Esophagus muscularis mucosa (tissue), 4 donors: ENCODE measurements at places on chromosomes 2 and 18.
A peak's percentile ranks its signal among the peaks of the same experiment; 100 is the strongest.

DNA sequence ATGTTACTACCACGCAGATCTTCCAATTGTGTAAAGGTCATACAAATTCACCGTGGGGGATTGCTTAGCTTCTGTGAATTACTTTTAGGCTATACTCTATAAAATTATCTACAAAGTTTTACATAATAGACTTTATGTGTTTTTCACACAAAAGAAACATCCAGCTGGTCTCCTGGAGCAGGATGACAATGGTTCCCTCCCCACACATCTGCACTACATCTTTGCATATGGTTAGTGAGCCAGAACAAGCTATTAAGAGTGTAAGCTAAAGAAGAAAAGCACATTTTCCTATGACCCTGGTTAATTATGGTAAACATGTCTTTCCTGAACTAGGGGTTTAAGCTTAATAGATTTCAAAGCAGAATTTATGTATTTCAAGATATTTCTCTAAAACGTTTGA, 295.1 kb downstream of the ASXL3 start:
- DNase-seq = no peak

DNA sequence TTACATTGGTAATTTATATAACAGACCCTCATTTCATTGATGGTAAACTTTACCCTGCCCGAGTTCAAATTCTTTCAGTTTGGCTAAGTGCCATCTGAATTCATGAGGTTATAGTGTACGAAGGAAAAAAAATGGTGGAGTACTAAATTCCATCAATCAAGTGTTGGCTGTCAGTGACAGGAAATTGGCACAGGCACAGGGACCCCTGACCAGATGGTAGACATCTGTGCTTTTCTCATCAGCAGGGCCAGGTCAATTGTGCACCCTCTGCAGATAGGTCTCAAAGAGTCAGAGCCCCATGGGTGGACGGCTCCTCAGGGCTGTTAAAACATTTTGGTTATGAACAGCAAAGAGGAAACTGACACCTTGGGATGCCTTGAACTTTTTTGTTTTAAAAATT, 439.2 kb downstream of the SETBP1 start:
- DNase-seq = no peak

DNA sequence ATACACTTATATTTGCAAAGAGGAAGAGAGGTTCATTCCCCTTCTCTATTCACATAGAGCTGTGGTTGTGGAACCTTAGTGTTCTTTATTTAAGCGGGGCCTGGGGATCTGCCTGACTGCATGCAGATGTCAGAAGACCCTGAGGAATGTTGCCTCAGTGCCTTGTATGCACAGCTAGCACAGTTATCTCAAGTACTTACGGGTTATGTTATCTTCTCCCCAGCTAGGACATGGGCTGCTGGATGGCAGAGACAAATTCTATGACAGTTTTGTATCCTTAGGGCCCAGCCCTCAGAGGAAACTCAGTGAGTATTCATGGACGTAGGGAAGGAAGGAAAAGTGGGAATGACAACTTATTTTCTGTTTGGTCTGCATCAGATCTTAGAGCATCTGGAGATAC, 37.7 kb upstream of the RTN4 start:
- DNase-seq = no peak

DNA sequence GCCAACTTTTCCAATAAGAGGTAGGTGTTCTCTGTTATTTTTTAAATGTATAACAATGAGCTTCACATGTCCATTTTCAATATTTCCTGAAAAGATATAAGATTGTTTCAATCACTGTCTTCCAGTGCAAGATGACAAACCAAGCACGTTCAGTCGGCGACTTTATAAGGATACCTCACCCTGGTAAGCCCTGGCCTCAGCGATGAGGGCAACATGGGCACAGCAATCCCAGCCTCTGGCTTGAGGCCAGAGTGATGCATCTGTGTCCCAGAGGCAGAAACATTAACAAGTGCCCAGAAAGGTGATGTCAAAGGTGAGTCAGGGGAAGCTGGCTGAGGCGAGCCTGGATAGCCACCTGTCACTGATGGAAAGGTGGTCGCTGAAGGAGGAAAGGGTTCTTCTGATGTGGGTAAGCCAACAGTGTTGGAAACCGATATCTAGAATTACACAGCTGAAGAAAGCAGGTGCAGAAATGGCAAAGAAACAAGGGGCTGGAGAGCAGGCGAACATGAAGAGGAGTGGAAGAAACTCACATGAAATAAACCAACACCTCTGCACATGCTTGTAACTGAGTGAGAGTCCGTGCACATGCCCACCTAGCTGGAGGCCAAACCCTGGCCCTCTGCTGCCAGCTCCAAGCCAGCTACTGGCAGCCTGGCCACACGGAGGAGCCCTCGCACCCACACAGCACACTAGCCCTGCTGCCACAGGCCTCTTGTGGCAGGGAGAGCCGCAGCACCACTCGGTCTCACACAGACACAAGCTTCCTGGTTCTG, 65.5 kb downstream of the FBXO15 start:
- DNase-seq = no peak

GRCh38 chr2:189862751-189863150, 78.5 kb downstream of the PMS1 start:
- no peak for DNase-seq

DNA sequence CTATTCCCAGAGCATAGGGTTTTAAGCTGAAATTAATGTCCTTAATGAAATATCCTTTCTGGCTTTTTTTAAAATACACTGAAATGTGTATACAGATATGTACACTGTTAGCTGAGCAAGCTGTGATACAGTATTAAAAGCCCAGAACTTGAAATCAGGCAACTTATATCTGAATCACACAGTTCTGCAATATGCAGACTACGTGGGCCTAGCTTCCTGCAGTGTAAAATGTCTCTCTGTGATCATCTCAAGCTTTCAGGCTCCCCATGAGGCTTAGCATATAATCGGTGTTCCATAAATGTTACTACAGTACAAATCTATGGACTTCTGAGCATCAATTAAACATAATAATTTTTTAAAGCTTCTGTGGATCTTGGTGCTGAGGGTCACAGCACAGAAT, 8.2 kb downstream of the FBXO15 start:
- DNase-seq = no peak

GRCh38 chr2:60569680-60570111, 16.2 kb upstream of the BCL11A start:
- no peak for DNase-seq

GRCh38 chr2:200405599-200406298, 99.3 kb downstream of the SPATS2L start:
- DNase-seq = no peak

- DNase-seq = no peak
Observed at GRCh38 chr2:100046961-100047947, 95.1 kb downstream of the AFF3 start.

DNA sequence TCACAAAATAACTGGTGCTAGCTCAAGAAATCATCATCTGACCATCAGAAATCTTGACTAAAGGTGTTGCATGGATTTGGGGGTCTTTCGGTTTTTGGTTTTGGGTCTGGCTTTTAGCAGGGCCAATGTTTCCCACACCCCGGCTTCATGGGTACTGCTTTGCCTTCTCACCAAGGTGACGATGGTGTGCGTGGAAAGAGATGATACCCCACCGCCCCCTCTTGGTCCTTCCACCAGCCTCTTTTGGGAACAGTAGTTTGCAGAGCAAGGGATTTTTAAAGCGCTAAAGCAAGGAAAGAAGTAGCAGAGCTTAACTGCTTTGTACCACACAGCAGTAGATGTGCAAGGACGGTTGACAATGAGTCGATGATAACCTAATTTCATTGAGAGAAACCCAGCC, 42.3 kb downstream of the BOLA3 start:
- no peak for DNase-seq

DNA sequence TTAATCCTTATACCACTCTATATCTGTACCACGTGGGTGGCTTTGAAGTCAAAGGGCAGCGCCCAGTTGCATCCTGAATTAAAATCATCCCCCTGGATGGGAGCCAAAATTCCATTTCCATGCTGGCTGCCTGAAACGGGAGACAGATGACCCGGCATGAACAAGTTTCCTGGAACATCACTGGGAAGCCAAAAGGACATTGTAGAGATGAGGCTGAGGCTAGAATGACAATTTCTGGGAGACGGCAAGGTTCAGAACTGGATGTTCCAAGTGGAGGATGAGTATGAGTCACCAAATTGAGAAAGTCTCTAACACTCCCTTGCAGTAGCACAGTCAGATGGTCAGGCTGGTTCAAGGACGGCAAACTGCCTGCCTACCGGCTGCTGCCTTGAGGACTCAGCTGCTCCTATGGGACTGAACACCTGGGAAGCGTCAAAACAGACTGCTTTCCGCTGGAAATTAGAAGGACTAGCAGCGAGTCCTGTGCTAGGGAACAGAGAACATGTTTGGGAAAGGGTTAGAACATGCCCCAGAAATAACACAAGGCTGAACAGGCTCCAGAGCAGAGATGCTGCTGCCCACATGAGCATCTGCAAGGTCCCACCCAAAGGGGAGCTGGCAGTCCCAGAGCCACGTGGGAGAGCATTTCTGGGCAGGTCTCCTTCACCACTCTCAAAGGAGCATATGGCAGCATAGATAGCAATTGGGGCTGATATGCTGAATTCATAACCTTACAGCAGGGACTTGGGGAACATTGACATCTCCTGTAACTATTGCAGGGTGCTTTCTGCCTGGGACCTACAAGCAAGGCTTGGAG, 32.0 kb downstream of the YPEL5 start:
- peak; percentile 93 for DNase-seq

DNA sequence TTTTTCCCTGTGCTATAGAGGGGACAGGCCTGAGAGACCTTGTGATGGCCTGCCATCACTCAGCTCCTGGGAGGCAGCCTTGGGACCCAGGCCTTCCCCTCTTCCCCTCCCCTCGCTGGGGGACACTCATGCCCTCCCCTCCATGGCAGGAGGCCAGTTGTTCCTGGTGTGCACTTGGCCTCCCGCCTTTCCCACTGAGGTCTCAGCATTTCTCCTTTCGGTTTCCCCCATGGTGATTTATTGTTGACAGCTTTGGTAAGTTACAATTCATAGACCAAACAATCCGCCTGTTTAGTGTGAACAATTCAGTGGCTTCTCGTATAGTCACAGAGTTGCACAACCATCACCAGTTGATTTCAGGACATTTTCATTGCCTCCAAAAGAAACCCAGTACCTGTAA, 10.2 kb upstream of the CNDP1 start:
- DNase-seq = no peak

- no peak for DNase-seq
Observed at GRCh38 chr2:121360566-121361300, 75.7 kb upstream of the TFCP2L1 start.

DNA sequence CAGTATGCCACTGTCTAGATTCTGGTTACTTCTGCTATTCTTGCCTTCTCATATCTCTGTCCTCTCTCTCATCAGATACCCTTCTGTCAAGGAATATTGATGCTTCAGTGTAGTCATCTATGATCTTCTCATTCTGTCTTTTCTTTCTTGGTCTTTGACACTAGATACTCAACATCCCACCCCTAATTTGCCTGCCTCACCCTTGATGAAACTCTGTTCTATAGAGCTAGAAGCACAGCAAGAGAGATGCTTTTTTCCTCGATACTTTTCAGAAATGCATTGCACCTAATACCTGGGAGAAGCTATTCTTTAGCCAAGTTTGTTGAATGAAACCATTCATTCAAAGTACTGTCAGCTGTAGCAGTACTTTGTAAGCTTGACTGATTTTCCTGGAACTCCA, 9.5 kb downstream of the SEPTIN2 start:
- DNase-seq = no peak

DNA sequence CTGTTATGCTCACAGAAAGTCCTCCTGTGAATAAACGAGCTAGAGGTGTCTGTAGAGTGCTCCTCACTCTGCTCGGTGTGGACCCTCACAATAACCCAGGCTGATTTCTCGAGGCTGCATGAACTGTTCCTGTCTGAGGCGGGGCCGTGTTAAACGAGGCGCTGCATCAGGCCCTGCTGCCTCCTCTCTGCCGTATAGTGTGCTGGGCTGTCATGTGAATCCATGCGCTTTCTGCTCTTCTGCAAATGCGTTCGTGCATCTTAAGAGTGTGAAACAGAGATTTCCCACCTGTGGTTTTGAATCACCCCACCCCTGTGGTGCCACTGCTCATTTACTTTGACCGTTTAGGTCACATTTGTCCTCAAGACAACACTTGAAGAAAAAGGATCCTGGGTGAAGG, 26.2 kb downstream of the TRAF3IP1 start:
- no peak for DNase-seq

DNA sequence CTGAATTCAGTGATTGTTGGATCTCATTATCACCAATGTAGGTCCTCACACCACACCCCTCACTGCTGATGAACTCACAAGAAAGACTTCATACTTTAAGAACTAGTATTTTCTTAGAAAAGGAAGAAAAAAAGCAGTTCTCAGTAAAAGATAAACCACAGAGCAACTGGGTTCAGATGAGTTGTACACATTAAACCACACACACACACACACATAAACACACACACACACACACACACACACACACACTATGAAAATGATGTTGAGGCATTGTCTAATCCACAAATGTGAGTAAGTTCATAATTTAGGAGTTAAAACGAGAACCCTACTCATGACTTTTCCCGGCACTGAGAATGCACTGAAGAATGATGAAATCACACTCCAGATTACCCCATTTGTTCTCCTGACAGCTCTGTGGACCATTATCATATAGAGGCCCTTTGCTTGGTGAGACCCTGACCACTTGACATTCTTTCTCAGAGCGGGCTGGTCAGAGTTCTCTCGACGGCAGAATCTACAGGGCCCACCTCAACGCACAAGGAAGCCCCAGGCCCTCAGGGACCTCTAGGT, 106.2 kb downstream of the BCL2 start:
- no peak for DNase-seq

DNA sequence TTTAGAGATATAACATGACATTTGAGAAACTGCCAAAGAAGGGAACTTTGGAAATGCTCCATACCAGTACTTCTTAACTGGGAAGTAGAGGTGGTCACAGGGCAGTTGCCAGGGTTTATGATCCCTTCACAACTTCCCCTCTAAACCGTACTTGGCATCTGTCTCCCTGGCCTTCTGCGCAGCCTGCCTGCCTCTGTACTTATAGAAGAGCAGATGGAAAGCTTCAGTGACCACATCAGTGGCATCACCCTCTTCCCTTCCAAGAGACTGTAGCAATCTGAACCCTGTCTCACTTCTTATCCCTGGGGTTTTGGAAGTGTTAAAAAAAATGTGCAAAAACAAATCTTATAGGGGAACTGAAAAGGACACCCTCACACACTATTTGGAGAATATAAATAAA, 64.1 kb downstream of the EIF2AK3 start:
- DNase-seq = no peak

DNA sequence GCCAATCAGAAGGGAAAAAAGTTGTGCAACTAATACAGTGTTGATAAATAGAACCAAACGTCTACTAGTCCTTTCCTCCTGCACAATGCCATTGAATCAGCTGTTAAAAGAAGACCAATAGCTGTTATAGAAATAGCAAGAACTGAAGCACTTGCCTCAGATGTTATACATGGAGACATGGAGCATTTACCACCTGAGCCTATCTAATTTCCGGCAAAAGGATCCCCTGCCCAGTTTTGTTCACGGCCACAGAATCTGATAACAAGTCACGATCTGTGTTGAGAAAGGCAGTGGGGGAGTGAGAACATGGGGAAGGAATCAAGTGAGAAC, 285.4 kb downstream of the ZEB2 start:
- no peak for DNase-seq
